NCI-H146 (cell line): ENCODE measurements at places on chromosomes 2 and 18.

GRCh38 chr2:99756059-99756458 is 266.2 kb upstream of the REV1 start:
- no peak for DNase-seq

- peak; percentile 81 for DNase-seq
Observed at GRCh38 chr2:6526093-6526824, 339.4 kb downstream of the CMPK2 start.

- no peak for DNase-seq
Observed at GRCh38 chr2:158686210-158686691, 108.9 kb upstream of the DAPL1 start.

- no peak for DNase-seq
Observed at GRCh38 chr2:119289642-119290041, 66.0 kb downstream of the STEAP3 start.

GRCh38 chr2:134665727-134666506 is 52.9 kb downstream of the TMEM163 start:
- DNase-seq: no peak

- no peak for DNase-seq
Observed at GRCh38 chr2:159204381-159205144, 81.9 kb downstream of the WDSUB1 start.

- DNase-seq: no peak
Observed at GRCh38 chr2:213752575-213752974, 468.3 kb downstream of the SPAG16 start.

DNA sequence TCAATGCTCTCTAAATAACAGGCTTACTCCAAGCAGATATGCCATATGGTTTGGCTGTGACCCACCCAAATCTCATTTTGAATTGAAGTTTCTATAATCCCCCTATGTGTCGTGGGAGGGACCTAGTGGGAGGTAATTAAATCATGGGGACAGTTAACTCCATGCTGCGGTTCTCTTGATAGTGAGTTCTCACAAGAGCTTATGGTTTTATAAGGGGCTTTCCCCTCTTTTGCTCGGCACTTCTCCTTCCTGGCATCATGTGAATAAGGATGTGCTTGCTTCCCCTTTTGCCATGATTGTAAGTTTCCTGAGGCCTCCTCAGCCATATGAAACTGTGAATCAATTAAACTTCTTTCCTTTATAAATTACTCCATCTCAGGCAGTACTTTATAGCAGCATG is 302.7 kb upstream of the ZC3H15 start:
- no peak for DNase-seq

DNA sequence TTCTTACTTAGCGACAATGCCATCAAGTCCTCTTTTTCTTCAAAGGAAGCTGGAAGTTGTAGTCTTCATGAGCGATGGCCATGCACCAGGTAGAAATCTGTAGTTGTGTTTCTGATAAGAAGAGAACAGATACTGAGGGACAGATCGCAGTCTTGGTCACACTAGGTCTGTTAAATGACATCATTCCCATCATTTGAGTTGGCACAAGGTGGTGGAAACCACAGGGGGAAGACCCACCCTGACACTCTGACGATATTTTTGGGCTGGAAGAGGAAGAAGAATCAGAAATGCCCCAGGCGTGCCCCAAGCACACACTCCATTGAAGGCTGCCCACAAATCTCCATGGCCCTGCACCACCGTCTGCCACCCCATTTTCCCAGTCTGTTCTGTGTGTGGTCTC is 89.0 kb upstream of the BOD1L2 start:
- DNase-seq: no peak

GRCh38 chr2:41879235-41879916 is 168.4 kb upstream of the PKDCC start:
- peak; percentile 87 for DNase-seq

DNA sequence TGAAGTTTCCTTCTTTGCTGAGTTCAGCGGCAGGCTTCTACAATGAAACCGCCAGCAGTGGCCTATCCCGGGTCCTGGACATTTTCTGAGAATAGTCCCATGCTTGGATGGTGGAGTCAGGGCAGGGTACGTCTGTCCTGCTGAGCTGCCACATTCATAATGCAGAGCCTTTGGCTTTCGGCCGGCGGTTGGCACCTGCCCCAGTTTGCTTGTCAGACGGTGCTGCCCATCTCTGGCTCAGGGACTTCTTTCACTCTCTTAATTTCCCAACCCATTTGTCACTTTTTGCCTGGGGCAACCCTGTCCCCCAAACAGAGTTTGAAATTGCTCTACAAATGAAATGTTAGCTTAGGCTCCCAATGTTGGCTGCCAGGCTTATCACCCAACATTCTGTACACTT is 57.2 kb downstream of the SOX11 start:
- DNase-seq: no peak

GRCh38 chr2:196987649-196988364 is 61.3 kb upstream of the PGAP1 start:
- peak; percentile 71 for DNase-seq

DNA sequence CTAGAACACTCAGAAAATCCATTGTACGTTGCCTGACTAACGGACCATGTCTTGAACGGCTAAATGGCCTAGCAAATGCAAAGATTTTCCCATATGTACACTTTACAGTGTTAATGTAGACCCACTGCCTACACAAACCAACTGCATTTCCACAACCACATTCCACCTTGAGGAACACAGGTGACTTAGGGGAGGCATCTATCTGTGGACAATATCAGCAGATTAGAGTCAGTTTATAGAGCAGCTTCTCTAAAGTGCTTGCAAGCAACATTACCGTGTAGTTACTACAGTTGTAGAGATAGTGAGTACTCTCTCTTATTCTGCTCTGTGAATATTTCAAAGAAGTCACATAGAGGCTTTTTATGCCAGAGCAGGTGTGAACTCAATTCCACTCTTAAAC is 139.6 kb downstream of the TCF4 start:
- peak; percentile 34 for DNase-seq

DNA sequence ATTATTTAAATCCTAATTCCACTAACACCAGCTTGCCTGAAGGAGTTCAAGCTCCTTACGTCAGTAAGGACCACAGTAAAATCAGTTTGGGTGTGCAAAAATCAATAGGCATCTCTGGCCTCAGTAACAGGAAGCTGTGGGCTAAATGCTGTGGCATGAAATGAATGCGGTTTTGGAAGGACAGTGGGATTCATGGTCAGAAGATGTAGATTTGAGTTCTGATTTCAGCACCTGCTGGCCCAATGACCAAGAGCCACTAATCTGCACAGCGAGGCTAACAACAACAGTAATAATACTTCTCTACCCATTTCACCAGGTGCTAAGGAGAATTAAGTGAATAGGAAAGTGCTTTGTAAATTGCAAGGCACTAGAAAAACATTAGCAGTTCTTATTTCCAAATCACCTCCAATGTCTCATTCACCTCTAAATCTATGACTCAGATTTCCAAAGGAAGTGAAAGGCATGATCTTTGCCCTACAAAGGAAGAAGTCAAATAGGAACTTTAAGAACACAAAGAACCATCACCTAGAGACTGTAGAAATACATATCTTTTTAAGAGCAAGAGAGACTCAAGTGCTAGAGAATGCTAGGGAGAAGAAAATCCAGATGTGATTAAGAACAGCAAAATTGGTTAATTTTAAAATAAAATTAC is 172.6 kb downstream of the ANKRD44 start:
- DNase-seq: no peak

DNA sequence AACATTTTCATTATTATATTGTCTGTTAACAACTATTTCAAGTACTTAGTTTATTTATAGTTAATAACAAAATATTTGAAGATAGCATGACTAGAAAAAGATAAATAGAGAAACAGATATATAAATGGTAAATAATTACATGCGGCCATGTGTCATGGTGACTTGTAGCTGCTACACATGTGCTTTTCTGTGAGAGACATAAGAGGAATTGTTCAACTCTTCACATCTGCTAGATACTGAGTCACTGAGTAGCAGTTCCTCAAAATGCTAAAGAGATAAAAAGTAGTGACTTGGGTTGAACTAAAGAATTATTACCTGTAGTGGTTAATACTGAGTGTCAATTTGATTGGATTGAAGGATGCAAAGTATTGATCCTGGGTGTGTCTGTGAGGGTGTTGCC is 37.5 kb upstream of the SCN9A start:
- no peak for DNase-seq
